ENCODE measurements at places on chromosomes 2 and 18. TPM values are rescaled to one million over a fixed set of nuclear protein-coding genes. Genes with fewer than 3 reads are reported as not detected.

- DNase-seq: no peak
These were observed 166.5 kb downstream of the RTP5 start for GRCh38 chr2:242035858-242036652.

GRCh38 chr2:45300026-45300750 is 290.9 kb upstream of the SIX2 start:
- no peak for DNase-seq

DNA sequence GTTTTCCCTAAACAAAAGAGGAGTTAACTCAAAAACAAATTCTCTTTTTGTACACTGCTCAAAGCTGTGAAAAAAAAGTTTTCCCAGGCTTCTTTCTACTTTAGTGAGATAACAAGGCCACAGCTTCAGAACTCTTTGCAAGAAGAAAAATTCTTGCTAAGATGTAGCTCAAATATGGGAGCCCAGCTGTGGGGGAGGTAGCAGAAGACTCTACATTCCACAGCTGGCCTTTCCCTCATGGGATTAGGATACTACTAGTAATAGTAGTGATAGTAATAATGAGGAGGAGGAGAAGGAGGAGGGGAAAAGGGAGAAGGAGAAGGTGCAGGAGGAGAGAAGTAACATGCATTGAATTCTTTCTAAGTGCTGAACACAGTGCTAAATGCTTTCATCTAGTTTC is 19.2 kb upstream of the CERS6 start:
- DNase-seq: no peak

- DNase-seq: no peak
These were observed 17.4 kb downstream of the ASB18 start for GRCh38 chr2:236246711-236247246.

GRCh38 chr2:136133586-136133985 is 15.6 kb upstream of the CXCR4 start:
- DNase-seq: no peak

The ELOA2 gene
- not detected for total RNA-seq

Measured in chondrocyte (in vitro differentiated cells).